Stimulated activated CD8-positive, alpha-beta memory T cell treated with anti-CD3 and anti-CD28 coated beads, Interleukin-7, amount 100 ng/mL, for 1 hour (primary cell): ENCODE measurements at places on chromosomes 5 and 9.

DNA sequence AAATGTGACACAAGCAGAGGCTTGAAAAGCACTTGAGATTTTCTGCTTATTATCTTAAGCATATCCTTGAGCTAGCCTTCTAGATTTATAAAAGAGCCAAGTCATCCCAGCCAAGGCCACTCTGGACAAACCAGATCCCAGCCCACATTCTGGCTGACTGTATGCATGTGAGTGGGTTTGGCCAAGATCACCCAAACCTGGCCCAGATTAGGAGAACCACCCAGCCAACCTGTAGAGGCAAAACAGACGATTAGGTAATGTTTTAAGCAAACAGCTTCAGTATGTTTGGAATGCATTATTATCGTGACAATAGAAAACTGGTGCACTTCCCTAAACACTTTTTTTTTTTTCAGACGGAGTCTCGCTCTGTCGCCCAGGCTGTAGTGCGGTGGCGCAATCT is 151.9 kb downstream of the SPATA31D1 start:
- DNase-seq = no peak

- DNase-seq = no peak
Observed at GRCh38 chr5:9545992-9546851, at the start of gene SEMA5A. TSS of gene SEMA5A (minus strand) at chr5:9546075. CDS start at chr5:9379946, 166,129 bp downstream.

DNA sequence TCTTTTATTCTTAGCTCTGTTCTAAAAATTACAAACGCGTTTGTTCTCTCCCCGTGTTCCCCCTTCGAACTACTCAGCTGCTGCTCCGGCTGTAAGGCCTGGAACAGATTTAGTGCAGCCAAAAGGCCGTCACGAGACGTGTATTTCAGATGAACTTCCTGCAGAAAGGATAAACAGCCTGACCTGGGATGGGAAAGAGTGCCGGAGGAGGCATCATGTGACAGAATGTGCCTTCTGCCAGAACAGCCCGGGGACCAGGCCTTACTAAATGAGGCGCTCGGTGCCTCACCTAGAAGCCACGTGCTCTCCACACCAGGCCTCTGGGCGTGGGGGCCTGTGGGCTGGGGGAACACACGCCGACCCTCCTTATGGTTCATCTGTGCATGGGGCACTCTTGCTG is 94.7 kb downstream of the PPARGC1B start:
- no peak for DNase-seq

- no peak for DNase-seq
Observed at GRCh38 chr5:142870532-142871362, 100.6 kb downstream of the ARHGAP26 start.
